ENCODE measurements at places on chromosomes 4 and X. TPM values are rescaled to one million over a fixed set of nuclear protein-coding genes. Genes with fewer than 3 reads are reported as not detected.

GPR50 gene
- polyA plus RNA-seq: 0.08 TPM

PABPC1L2B gene
- polyA plus RNA-seq: 0.03 TPM

PTTG2 gene
- not detected for polyA plus RNA-seq

LRIT3 gene
- 0.31 TPM for polyA plus RNA-seq

DIPK2B gene
- polyA plus RNA-seq: 10.4 TPM

SMARCA1 gene
- 131 TPM for polyA plus RNA-seq

EPGN gene
- 1.4 TPM for polyA plus RNA-seq

NKX3-2 gene
- 0.05 TPM for polyA plus RNA-seq

MAGEA2 gene
- not detected for polyA plus RNA-seq

GPM6B gene
- polyA plus RNA-seq: 19.0 TPM

NPNT gene
- polyA plus RNA-seq: 203 TPM

CENPI gene
- polyA plus RNA-seq: 7.5 TPM

IL2 gene
- not detected for polyA plus RNA-seq

C4orf50 gene
- polyA plus RNA-seq: 0.01 TPM

SPANXA2 gene
- polyA plus RNA-seq: not detected

NWD2 gene
- 0.09 TPM for polyA plus RNA-seq

TLR1 gene
- 5.9 TPM for polyA plus RNA-seq

TAF7L gene
- 0.31 TPM for polyA plus RNA-seq

AMTN gene
- polyA plus RNA-seq: not detected

TCEAL6 gene
- 0.40 TPM for polyA plus RNA-seq

FGFBP2 gene
- 0.44 TPM for polyA plus RNA-seq

STK26 gene
- polyA plus RNA-seq: 11.5 TPM

SSX3 gene
- polyA plus RNA-seq: not detected

BANK1 gene
- polyA plus RNA-seq: 3.4 TPM

POU4F2 gene
- not detected for polyA plus RNA-seq

SMIM43 gene
- 0.78 TPM for polyA plus RNA-seq

DCLK2 gene
- polyA plus RNA-seq: 10.5 TPM

SSX4 gene
- polyA plus RNA-seq: not detected

DSPP gene
- not detected for polyA plus RNA-seq

FAM53A gene
- polyA plus RNA-seq: 1.6 TPM

MAGEH1 gene
- 78.7 TPM for polyA plus RNA-seq

SMR3B gene
- polyA plus RNA-seq: not detected

PDCL2 gene
- not detected for polyA plus RNA-seq

PF4V1 gene
- 0.46 TPM for polyA plus RNA-seq

FGFBP1 gene
- 0.25 TPM for polyA plus RNA-seq

NXF2 gene
- 0.61 TPM for polyA plus RNA-seq

CPLX1 gene
- 1.8 TPM for polyA plus RNA-seq

USP51 gene
- polyA plus RNA-seq: 12.8 TPM

SLITRK4 gene
- 15.8 TPM for polyA plus RNA-seq

BEND2 gene
- 0.08 TPM for polyA plus RNA-seq

FAM133A gene
- 0.13 TPM for polyA plus RNA-seq

AMER1 gene
- polyA plus RNA-seq: 7.8 TPM

KCNE5 gene
- polyA plus RNA-seq: 4.8 TPM

Data from right renal pelvis (tissue), 4 donors.